ENCODE measurements at places on chromosomes 7 and 10.

- DNase-seq: no peak
These were observed 209.8 kb downstream of the ZNF33B start for GRCh38 chr10:42428534-42428933.

DNA sequence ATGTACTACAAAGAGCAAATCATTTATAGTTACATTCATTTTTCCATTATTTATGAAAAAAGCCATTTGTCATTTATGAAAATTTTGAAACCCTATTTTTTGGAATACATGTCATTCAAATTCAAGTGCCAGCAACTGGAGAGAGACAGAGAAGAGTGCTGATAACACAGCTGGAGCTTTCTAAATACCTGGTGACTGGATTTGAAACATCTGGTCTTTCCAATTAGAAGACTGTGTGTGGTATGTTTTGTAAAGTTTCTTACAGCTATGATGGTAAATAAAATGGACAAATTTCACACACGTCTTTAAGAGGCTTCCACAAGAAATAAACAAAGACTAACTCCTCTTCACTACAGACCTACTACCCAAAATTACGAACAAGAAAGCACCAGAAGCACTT is 56.8 kb downstream of the CHCHD3 start:
- no peak for DNase-seq

GRCh38 chr10:37948210-37948609 is 28.2 kb downstream of the ZNF25 start:
- DNase-seq: no peak

DNA sequence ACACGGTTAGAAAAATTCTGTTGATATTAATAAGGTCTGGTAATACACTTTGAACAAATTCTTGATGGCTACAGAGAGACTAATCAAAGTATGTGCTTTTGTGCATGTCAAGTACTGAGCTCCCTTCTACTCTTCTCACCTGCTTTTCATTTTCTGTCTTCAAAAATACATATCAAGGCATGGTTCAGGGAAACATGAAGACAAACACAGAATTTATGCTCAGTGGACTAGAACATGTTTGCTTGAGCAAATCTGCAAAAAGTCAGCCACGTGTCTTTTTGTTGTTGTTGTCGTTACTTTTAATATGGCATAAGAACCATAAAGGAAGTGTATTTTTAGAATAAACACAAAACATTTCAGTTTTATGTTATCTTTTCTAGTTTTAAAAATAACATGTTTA is 21.9 kb downstream of the CDK13 start:
- DNase-seq: no peak

DNA sequence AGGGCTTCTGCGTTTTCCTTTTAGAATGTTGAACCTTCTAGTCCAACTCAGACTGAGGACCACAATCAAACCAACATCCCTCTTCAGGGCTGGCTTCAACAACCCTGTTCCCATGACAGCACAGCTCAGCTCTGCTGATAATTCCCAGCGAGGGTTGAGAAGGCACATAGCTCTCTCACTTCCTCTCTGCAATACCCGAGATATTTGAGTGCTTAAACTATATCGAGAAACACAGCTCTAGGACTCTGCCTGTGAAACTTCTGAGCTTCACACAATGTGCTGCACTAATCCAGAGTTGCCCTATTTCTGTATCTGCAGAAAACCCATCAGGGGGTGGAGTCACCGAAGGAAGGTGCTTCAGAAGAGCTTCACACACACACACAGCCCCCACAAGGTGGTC is 1.6 kb upstream of the ADARB2 start:
- DNase-seq: no peak

DNA sequence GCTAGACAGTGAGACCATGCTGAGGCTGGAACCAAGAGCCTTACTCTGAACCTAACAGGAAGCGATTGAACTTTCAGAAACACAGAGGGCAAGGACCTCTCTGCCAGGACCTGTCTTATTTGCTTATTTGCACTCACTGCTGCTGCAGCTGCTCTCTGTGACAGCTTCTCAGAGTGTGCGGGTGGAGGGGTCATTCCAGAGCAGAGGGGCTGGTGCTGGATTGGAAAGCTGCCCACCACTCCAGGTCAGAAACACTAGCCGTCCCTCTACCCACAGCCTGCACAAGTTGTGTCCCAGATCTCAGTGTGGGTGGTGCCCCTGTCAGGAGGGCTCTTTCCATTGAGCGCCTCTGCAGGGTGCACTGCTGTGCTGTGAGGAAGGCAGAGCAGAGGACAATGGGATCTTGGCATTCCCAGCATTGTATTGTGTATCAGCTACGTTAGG is 126.2 kb downstream of the CCNY start:
- no peak for DNase-seq

DNA sequence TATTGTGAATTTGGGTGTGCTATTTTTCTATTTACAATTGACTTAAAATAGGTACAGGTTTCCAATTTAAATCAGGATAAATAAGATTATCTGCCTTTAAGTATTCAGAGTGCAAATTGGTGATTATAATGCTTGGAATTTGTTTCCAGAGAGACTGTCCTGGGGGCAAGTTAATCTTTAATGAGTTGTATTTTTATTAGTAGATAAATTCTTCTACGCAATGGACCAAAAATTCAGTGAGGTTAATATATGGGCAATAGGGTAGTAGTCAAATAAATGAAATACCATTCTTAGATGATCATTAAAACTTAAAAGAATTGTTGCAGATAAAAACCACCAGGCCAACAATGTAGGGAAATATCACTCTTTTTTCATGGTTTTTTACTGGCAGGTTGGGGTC is 3.4 kb downstream of the BICC1 start:
- no peak for DNase-seq
